SW480 (cell line): ENCODE measurements at places on chromosomes 4 and X.

- DNase-seq, result no peak
Observed at GRCh38 chr4:143441109-143441508, 72.4 kb upstream of the SMARCA5 start.

DNA sequence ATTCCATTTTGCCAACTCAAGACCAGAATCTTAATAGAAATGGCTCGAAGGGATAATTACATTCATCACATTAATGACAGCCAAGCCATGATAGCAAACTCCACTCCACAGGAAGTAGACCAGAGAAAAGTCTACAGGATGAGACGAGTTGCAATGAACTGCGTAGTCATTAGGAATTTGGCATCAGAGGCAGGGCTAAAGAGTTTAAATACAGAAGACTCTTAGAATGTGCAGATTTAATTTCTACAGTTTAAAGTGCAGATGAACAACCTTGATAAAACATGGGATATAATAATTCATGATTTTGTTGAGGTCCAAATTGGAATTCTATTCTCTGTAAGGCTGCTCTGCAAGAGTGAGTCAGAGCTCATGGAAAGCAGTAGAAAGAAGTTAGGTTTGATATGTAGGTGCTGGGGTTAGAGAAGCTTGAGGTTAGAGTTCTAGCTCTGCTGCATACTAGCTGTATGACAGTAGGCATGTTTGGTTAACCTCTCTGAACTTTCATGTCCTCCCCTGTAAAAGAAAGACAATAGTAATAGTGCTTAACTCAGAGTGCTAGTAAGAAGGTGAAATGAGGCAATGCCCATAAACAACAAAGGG, 32.2 kb downstream of the LNX1 start:
- no peak for DNase-seq

- DNase-seq, result no peak
Observed at GRCh38 chrX:72176981-72177380, 4.6 kb upstream of the PIN4 start.

GRCh38 chr4:76386566-76387305, 34.2 kb downstream of the CCDC158 start:
- DNase-seq, result no peak

DNA sequence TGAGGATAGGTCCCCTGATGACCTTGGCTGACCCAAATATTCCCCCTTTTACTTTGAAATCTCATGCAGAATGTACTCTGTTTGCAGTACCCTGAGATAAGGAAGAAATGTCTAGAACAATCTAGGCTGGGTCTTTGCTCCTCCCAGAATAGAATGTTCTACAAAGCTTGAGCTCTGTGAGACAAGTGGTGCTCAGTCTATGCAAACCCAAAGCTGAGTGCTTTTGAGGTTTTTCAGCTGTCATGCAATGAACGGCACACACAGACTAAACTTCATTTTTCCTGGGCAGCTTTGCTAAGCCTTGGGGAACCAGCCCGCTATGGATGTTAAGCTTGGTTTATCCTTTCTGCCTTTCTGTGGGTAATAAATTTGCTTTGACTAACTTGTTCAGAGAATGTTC, 513.6 kb downstream of the FAT4 start:
- DNase-seq, result no peak

DNA sequence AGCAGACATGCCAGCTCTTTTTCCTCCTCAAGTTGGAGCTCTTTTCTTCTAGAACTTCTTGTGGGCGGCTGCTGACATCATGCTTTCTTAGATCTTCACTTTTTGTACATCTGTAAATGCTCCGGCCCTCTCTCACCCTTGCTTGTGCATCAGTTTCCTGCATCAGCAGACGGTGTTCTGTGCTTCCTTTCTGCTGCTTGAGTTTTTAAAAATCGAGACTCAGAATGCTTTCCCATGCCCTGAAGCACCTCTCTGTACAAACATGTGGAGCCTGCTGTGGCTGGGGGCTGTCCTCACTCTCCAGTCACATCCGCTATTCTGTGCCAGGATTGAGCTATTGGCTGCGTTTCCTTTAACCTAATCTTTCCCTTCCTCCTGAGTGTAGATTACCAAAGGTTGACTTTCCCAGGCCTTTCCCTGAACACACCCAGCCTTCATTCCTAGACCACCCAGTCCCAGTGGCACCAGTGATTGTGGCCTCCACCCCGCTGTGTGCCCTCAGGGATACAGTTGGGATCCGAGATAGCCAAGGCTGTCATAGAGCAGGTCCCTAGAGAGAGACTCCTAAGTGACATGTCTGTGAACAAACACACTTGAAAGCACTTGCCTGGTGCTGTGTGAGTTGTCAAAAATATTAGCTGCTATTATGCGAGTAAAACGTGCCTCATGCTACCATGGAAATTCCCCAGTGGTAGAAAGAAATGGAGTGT, 41.9 kb downstream of the TNIP2 start:
- DNase-seq, result no peak

GRCh38 chr4:78659264-78659663, 107.7 kb downstream of the ANXA3 start:
- no peak for DNase-seq

DNA sequence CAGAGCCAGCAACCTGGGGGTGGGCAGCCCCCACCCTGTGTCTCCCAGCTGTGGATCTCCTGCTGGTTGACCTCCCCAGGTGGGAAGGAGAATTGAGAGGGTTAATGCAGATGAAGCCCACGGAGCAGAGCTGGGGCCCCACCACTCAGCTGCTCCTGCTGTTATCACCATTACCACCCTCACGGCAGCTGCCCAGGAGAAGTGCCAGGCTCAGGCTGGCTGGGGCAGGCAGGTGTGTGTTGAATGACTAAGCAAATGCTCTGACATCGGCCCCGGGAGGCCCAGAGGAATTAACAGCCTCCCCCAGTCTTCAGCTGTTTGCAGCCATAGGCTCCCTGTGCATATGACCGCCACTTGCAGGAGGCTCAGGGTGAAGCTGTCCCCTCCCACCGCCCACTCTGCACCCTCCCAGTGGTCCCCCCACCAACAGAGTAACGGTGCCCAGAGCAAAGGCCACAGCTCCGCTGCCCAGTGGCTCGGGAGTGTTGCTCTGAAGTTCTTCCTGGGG, 133.8 kb downstream of the CPZ start:
- DNase-seq, result peak; percentile 14

DNA sequence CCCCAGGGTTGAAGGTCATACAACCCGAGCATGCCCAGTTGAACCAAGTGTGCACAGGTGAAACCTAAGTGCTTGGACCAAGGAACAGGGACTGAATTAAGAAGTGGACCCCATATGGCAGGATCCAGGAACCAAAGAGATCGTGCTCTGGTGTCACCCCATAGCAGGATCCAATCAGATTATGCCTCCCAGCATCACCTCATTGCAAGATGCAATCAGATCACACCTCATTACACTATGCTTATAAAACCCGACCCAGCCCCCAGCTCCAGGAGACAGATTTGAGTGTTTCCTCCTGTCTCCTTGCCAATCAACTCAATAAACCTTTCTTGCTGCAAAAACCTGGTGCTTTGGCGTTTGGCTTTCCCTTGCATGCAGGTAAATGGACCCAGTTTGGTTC, 37.6 kb downstream of the EFHC2 start:
- DNase-seq, result no peak

- no peak for DNase-seq
Observed at GRCh38 chr4:165388756-165389155, 9.9 kb downstream of the CPE start.

- peak; percentile 75 for DNase-seq
Observed at GRCh38 chr4:85474818-85475630, at the start of gene ARHGAP24. Gene ARHGAP24 (plus strand): TSS chr4:85475150.

GRCh38 chr4:44257461-44257860, 191.1 kb downstream of the KCTD8 start:
- no peak for DNase-seq

DNA sequence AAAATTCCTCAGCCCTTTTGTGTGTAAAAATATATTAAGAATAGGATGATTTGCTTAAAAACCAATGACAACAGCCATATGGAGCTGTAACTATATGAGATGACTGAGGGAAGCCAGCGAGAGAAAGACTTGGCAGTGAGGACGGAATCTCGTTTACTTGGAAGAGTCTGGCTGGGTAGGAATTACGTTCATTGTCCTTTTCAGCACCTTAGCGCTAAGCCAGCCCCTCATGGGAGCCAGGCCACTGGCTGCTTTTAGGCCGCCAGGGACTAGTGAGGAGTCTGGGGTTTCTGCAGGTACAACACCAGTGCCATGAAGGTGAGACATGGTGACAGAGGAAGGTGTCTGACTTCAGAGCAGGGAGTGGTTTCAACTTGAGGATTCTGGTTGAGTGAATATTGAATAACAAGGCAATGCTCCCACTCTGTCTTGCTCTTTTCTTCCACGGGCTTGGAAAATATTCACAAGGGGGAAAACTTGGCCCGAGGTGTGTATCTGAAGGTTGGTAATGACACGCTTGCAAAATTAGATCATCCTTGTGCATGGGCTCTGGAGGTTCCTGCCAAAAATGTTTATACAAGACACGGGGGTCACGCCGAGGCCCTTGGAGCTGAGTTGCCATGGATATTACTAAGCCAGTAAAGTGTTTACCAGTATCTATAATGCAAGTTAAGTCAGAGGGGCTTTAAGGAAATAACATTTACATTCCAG, 17.4 kb downstream of the KLF3 start:
- DNase-seq, result no peak

GRCh38 chr4:8682296-8682695, 89.7 kb downstream of the CPZ start:
- DNase-seq, result no peak
